CD4-positive, alpha-beta T cell treated with Interleukin-6 at 100 ng/mL for 8 hours (primary cell): ENCODE measurements at places on chromosomes 12 and 14.

DNA sequence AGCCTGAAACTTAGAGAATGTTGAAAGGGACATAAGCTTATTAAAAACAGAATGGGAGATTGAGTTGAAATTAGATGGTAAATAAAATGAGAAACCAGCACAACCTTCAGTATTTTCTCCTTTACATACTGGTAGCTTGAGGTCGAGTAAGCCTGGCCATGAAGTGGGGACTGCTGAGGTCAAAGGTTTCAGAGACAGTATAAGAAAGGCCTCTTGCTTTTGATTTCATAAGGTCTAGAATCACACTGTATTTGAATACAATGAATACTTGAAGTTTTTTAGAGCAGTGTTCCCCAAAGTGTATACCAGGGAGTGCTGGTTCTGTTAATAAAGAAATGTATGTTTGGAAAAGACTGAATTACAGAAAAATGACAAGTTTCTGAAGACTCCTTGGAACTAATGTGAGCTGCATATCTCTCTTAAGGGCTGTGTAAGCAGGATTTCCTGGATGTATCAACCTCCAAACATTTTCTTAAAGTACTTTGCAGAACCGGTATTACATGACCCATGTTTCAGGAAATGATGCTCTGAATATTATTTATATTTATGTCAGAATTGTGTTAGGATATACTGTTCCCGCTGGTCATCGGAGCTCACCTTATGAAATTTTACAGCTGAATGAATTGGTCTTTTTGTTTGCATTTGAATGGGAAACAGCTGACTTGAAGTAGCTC, 85.0 kb downstream of the AKAP6 start:
- no peak for DNase-seq

DNA sequence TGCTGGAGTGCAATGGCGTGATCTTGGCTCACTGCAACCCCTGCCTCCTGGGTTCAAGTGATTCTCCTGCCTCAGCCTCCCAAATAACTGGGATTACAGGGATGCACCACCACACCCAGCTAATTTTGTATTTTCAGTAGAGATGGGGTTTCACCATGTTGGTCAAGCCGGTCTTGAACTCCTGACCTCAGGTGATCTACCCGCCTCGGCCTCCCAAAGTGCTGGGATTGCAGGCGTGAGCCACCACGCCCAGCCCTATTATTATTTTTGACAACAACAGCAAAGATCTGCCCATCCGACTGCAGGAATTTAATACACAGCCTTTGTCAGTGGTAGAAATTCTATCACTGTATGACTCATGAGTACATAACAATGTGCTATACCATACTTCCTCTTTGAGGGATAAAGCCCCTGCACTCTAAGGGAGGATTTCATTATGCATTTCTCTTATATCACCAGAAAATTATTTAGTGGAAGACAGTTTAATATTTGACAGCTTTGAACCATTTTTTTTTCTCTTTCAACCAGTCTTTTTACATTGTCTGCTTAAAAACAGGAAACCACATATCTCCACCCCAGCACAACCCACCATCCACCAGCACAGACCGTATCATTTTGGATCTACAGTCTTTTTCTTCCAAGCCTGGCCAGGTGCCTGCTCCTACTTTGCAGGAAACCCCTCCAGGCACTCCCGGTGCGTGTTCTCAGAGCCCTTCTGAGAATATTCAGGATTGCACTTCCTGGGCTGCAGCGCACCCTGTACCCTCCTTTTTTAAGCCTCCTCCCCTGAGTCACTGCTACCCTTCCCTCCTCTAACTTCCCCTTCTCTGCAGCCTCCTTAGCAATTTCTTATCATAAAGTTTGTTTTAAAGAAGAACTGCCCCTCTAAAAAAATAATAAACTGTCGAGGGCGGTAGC, 594 bp downstream of the ARHGDIB start:
- DNase-seq: peak; percentile 63

DNA sequence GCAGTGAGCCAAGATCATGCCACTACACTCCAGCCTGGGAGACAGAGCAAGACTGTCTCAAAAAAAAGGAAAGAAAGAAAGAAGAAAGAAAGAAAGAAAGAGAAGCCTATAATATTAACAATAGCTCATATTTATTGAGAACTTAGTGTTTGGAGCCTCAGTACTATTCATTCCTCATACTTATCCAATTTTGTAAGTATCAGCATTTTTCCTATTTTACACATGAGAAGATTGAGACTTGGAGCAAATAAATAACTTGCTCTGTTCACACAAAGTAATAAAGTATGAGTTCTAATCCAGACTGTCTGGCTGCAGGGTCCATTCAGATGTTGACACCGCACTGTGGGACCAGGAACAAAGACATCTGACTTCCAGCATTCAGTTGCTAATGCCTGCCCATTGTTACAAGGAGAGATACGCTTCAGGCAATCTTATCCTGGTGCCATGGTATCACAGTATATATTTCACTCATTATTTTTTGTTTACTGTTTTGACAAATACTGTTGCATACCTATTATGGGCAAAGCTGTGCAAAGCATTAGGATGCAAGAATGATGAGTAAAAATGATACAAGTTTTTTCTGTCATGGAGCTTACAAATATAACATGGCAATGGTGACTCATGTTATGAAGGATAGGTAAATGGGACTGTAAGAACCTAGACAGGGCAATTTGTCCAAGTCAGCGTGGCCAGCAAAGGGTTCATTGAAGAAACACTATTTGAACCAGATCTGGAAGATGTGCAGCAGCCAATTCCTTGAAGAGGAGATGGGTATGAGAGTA, 21.4 kb upstream of the TMTC2 start:
- DNase-seq: no peak

DNA sequence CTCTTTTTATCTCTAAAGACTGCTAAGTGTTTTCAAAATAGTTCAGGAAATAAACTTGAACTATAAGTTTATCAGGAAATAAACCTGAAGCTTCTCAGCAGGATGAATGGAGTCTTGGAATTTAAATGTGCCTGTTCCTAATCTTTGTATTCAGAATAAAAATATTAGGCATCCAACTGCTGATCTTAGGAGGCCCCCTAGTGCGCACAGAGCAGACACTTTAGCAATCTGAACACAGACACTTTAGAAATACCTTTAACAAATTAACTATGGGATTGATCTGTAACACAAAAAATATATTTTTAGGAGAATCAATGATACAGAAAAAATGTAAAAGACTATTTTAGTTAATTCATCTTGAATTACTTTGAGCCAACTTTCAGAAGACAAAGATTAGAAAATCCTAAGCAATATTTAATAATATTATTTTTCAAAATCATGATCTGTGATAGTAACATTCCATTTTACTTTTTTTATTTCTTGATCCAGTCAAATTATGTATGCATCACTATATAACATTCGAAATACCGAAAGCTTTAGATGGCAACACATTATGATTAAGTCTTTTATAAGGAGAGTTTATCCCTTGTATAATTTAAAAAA, 80.9 kb downstream of the SLC41A2 start:
- peak; percentile 20 for DNase-seq

DNA sequence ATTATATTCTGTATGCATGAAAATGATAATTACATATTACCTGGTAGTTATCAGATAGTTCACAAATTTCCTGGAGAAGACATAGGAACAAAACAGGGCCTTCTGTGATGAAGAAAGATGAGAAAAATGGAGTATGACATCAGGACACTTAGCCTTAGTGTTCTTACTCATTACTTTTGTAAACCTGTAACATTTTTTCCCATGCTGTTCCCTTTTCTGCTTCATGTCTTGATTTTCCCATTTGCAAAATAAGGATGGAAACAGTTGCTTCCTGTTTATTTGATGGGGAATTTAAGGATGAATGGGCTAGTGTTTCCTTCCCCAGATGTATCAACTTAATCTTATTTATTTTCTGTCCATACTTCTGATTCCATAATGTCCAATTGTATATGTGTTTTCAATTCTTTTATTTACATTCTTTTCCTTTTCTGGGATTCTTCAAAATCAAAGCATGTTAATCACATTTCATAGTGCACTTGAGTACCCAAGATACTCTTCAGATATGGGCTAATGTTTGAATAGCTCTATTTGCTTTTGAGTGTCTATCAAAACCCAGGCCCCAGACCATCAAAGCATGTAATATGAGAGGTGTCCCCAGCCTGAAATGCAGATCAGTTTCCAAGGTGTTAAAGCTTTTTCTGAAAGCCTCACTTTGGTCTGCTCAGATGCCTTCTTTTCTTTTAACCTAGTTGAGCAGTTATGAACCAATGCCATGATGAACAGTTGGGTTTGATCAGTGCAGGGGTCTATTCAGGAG, 260.5 kb downstream of the RAD51B start:
- no peak for DNase-seq

DNA sequence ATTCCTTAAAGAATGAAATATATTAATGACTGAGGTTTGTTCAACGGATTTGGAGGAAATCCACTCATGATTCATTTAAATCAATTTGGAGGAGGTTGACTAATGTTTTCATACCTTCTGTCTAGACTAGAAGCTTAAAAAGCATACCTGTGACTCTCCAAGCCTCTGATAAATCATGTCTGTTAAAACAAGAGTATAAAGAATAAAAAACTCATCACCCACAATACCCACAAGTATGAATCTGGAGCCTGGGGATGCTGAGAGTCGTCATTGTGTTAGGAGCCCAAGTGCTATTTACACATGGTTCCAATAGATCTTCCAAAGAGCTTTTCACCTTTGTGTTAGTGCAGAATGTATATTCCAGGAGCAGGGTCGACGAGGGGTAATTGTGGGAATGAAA, 86.8 kb upstream of the ADAMTS20 start:
- no peak for DNase-seq

- no peak for DNase-seq
Observed at GRCh38 chr12:44708218-44708617, 167.9 kb downstream of the NELL2 start.
